Activated naive CD4-positive, alpha-beta T cell treated with anti-CD3 and anti-CD28 coated beads, Interleukin-2, amount 50 U/mL, for 72 hours (primary cell): ENCODE measurements at places on chromosomes 2 and 18. TPM values are rescaled to one million over a fixed set of nuclear protein-coding genes. Genes with fewer than 3 reads are reported as not detected.
A peak's percentile ranks its signal among the peaks of the same experiment; 100 is the strongest.

DNA sequence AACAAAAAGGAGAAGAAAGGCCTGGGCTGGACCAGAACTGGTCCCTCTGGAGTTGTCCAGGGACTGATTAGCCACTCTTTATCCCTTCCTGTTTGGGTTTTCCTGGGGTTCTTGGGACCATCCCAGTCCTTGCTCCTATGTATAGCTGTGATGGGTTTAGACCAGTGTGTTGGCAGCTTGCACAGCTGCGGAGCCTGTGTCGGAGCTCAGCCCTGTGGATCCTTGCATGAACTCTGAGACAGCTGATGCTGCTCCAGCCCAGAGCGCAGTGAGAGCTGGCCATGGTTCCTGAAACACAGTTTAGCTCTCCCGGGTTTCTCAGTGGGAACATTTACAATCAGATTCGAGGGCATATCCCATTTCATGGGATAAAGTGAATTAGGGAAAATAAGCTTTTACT is 16.9 kb downstream of the IMPA2 start:
- DNase-seq = no peak

GRCh38 chr2:241203218-241204009 is 14.9 kb downstream of the ANO7 start:
- no peak for DNase-seq

GRCh38 chr2:51781691-51782090 is 749.8 kb upstream of the NRXN1 start:
- DNase-seq = no peak

GRCh38 chr2:133497270-133497893 is 70.9 kb downstream of the NCKAP5 start:
- no peak for DNase-seq

DNA sequence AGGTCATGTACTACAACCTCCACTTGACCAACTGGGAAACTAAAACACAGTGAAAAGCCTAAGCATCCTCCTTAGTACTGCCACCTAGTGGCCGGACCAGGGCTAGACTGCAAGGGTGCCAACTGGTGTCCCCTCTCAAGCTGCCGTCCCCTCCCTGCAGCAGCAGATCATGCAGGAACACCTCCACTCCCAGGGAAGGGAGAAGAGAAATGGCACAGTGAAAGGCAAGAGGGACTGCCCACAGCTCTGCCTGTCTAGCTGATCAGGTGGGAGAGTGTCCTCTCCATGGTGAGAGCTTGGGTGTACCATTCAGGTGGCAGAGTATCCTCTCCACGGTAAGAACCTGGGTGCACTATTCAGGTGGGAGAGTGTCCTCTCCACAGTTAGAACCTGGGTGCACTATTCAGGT is 78.1 kb downstream of the AAK1 start:
- peak; percentile 80 for DNase-seq

DNA sequence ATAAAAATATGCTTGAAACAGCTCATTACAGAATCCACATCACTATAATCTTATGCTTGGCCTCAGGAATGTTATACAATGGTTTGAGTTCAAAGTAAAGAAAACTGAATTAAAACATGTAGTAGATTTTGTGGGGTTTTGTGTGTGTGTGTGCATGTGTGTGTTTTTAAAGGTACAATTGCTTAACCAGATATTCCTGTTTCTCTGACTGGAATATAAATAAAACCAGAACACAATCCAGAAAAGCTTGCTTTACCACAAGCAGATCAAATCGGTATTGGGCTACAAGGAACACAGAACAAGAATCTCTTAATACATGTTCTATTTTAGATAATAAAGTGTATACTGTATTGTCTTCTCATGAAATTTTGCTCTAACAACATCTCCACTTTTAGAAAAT is 110.0 kb downstream of the TMEM247 start:
- DNase-seq = no peak

DNA sequence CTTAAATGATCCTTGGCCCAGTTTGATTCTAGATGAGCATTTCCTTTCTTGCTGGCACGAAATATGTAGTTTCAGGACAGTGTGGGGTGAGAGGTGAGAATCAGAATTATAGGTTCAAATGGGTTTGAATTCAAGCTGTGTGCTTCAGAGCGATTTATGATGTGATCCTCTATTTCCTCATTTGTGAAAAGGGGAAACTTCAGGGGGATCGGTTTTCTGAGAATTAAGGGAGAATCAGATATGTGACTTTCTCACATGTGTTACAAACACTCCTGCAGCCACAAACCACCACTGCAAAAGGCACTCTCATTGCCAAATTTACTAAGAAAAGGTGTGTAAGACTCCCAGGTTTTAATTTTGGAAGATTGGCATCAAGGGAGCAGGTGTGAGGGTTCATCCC is 24.4 kb downstream of the HK2 start:
- no peak for DNase-seq

- DNase-seq = no peak
Observed at GRCh38 chr2:41313082-41313481, 734.7 kb upstream of the PKDCC start.

- DNase-seq = no peak
Observed at GRCh38 chr2:169897834-169898233, 70.6 kb downstream of the UBR3 start.

DNA sequence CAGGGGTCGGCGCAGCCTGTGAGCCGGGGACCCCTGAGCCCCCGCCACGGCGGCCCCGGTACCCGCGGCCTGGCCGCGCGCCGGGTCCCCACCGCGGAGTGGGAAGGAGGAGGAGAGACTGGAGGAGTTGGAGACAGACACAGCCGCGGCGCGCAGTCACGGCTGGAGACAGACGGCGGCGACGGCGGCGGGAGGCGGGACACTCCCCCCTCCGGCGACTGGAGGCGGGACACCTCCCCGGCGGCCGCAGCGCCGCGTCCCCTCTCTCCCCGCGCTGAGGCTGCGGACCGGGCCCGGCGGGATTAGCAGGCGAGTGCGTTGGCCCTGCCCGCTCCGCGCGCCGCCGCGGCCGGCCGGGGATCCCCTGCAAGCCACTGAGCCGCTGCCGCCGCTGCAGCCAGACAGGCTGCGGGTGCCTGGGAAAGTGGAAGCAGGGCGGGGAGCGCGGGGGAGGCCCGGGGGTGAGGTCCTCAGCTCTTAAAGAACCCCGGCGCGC is 1.0 kb upstream of the LDLRAD4 start:
- peak; percentile 61 for DNase-seq

DNA sequence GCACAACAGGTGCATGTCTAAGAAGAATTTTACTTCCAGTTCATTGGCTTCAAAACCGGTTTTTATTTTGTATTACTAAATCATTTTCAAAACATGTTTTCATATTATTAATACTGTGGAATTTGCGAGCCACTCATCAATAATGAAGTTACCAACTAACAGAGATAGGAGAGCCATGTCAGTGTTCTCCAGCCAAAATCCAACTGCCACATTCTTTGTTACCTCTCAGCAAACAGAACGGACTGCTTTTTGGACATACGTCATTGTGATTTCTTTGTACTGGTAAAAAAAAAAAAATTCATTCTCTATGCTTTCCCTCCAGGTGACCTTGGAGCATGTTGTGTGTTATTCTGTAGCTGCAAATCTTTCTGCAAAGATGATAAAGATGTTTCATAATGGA is 414.2 kb upstream of the MMADHC start:
- no peak for DNase-seq

DNA sequence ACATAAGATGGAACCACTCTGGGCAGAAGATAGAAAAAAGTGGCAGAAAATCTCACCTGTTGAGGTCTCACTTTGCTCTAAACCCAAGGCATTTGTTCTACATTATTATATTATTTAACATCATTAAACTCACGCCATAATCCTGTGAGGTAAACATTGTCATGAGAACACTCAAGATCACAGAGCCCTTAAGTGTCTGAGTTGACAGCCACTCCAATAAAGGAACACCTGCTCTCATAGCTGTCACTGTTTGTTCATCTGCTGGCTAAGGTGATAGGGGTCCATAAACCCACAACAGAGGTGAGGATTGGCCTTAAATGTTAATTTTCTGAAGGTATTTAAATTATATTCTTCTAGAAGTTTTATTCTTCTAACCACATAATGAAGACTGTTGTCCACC is 439.7 kb downstream of the RIT2 start:
- no peak for DNase-seq

GRCh38 chr2:80111185-80111584 is 193.4 kb downstream of the LRRTM1 start:
- DNase-seq = no peak

- no peak for DNase-seq
Observed at GRCh38 chr2:9819551-9819950, 23.7 kb upstream of the TAF1B start.

DNA sequence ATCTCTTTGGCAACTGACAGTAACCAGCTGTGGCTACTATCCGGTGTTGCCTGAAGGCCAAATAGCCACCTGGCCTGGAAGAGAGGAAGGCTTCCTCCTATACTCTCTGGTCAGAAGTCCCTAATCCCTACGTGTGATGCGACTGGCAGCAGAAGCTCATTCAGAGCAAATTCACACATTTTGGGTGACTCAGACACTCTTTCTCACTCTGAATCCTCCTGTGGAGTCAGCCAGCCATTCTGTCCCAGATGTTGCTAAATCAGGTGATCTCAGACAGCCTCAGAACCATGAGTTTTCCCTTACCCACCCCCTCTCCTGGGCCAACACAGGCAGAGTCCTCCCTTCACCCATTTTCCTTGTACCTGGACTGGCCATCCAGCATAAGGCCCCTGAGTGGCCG is 34.7 kb downstream of the CFAP53 start:
- DNase-seq = peak; percentile 37

Gene EIF2B4
- total RNA-seq = 51.1 TPM

Gene CDKL4
- not detected for total RNA-seq

Gene MSH2
- 57.2 TPM for total RNA-seq

Gene RAB3GAP1
- total RNA-seq = 18.8 TPM

Gene CRYGC
- not detected for total RNA-seq

Gene TRAPPC12
- 53.9 TPM for total RNA-seq

Gene VWA3B
- not detected for total RNA-seq

Gene AGXT
- total RNA-seq = not detected

Gene SF3B6
- 137 TPM for total RNA-seq

Gene SLC35F6
- 5.1 TPM for total RNA-seq

Gene CTIF
- total RNA-seq = 7.9 TPM

Gene VWC2L
- total RNA-seq = not detected

Gene TUBA4B
- total RNA-seq = not detected
